ENCODE measurements at places on chromosomes 1 and 21.

DNA sequence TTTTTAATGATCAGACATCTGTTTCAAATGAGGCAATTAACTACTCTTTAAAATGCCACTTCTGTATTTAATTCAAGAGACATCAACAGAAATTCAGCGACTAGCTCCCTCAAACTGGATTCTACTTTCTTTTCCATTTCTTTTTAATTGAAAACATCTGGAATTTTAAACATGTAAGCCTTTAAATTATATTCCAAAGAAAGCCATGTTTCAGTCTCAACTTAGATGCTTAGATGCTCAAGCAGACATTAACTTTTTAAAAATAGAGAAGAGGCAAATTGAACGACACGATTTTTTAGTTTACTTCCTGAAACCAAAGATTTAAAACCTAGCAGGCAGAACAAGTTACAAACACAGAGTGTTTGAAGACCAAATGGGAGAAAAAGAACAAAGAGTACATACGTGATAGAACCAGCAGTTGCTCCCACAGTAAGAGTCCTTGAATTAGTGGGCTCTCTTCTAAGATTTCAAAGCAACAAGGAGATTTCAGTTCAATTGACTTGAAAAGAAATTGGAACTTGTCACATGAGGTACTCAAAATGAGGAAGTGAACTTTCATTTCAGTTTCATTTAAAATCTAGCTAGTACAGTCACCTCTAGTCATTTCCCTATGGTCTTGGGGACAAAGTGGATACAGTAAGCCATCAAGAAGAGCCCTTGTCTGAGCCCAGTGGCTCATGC, at the start of gene CTSS:
TSS of gene CTSS (minus strand) at position 483 of the 681 bp plus-strand sequence. CDS start 1,015 bp downstream, outside the sequence.
- H3K27ac ChIP-seq: peak within 1 kb of the TSS; percentile 84
- peaks cover 10% of the 10 kb centered on the region for H3K4me1 ChIP-seq
- no peaks in the 10 kb centered on the region for H3K36me3 ChIP-seq
- no peaks in the 10 kb centered on the region for H3K27me3 ChIP-seq
- DNase-seq: no peak
- no peak within 1 kb of the TSS for H3K4me3 ChIP-seq

GRCh38 chr1:219910716-219911115, 17.6 kb downstream of the SLC30A10 start:
- no peak overlapping the region for H3K4me3 ChIP-seq
- H3K36me3 ChIP-seq: no peaks in the 10 kb centered on the region
- H3K27me3 ChIP-seq: no peaks in the 10 kb centered on the region
- H3K4me1 ChIP-seq: no peaks in the 10 kb centered on the region

GRCh38 chr1:5478156-5478695, 514.0 kb downstream of the NPHP4 start:
- H3K4me1 ChIP-seq: no peaks in the 10 kb centered on the region
- no peak overlapping the region for H3K4me3 ChIP-seq
- DNase-seq: no peak
- H3K36me3 ChIP-seq: no peaks in the 10 kb centered on the region

GRCh38 chr21:35059742-35060141, 10.6 kb upstream of the RUNX1 start:
- H3K27ac ChIP-seq: no peak overlapping the region
- H3K27me3 ChIP-seq: no peaks in the 10 kb centered on the region
- no peaks in the 10 kb centered on the region for H3K4me1 ChIP-seq
- no peak for DNase-seq

GRCh38 chr1:180254854-180255253, 24.8 kb downstream of the LHX4 start:
- no peak overlapping the region for H3K4me3 ChIP-seq
- no peaks in the 10 kb centered on the region for H3K36me3 ChIP-seq
- no peaks in the 10 kb centered on the region for H3K4me1 ChIP-seq
- H3K27ac ChIP-seq: no peak overlapping the region

DNA sequence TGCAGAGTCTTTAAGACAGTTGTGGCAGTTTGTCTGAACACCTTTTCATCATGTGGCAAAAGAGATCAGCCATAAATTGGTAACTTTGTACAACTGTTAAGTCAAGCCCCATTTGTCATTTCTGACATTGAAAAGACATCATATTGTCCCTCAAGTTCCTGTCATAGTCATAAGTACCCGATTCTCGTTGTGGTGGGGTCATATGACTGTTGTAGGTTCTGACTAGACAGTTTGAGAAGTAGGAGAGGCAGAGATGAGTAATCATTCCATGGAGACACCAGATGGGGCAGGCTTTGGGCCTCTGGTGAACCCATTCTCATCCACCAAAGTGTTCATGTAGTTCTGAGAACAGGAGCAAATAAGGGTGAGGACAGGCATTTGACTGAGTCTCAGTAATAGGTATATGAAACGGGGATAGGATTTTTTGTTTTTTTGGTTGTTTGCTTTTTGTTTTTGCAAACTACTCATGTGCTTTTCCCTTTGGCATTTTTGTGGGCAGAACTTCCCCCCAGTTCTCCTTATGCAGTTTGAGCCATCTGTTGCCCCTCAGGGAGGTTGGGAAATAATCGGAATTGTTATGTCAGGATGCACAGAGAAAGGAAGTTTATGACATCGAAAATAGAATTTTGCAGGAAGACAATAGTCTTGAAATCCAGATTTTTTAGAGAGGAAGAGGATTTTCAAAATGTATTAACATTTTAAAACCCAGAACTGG, 86.9 kb upstream of the KCNE2 start:
- no peaks in the 10 kb centered on the region for H3K36me3 ChIP-seq
- peaks cover 5% of the 10 kb centered on the region for H3K4me1 ChIP-seq
- no peak for DNase-seq
- no peak overlapping the region for H3K4me3 ChIP-seq
- no peaks in the 10 kb centered on the region for H3K27me3 ChIP-seq

DNA sequence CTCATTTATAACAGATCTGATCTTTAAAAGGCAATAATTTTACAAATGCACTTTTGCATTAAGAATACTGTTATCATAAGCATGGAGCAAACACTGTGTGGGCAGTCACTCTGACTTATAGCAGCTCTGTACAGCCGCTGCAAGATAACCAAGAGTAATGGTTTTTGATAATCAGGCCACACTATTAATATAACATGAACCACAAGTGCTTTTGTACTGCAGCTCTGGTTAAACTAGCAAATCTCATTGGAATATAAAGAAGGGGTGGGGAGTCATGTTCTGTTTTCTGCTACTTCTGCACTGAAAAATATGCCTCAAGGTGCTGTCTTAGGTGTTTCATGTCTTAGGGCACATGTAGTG, 357.4 kb downstream of the LMO4 start:
- peaks cover 56% of the 10 kb centered on the region for H3K4me1 ChIP-seq
- peak overlapping the region; percentile 88 for H3K27ac ChIP-seq
- no peak for DNase-seq
- H3K4me3 ChIP-seq: no peak overlapping the region

GRCh38 chr21:32312976-32313375, 14.3 kb downstream of the MRAP start:
- H3K27ac ChIP-seq: no peak overlapping the region
- H3K36me3 ChIP-seq: no peaks in the 10 kb centered on the region

GRCh38 chr1:172697534-172698002, 38.7 kb downstream of the FASLG start:
- H3K27me3 ChIP-seq: no peaks in the 10 kb centered on the region
- no peaks in the 10 kb centered on the region for H3K36me3 ChIP-seq
- no peak for DNase-seq
- H3K4me3 ChIP-seq: no peak overlapping the region
- no peaks in the 10 kb centered on the region for H3K4me1 ChIP-seq

GRCh38 chr1:186849271-186849671, 20.5 kb downstream of the PLA2G4A start:
- H3K27ac ChIP-seq: peak overlapping the region; percentile 47
- peaks cover 6% of the 10 kb centered on the region for H3K4me1 ChIP-seq
- H3K27me3 ChIP-seq: no peaks in the 10 kb centered on the region
- no peaks in the 10 kb centered on the region for H3K36me3 ChIP-seq
- H3K4me3 ChIP-seq: no peak overlapping the region

DNA sequence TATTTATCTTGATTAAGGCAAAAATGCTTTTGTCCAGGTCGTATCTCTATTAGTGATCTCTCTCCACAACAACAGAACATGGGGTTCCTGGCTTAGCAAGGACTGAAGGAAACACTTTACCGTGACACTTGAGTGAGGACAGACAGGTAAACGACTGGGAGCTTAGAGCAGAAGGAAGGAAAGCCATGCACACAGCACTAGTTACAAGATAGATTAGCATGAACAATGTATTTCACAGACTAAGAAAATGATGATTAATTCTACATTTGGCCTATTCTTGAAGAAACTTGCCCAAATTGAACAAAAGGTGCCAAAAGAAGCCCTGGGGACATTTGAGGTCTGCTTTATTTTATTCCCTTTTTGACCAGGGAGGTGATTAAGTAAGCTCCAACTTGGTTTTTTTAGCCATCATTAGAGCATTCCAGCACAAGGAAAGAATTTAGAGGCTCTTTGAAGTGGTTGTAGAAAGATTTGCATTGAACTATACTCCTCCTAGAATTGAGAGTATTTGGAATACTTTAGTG, 248.5 kb downstream of the USP25 start:
- no peak overlapping the region for H3K4me3 ChIP-seq
- H3K4me1 ChIP-seq: no peaks in the 10 kb centered on the region
- H3K27ac ChIP-seq: no peak overlapping the region
- no peaks in the 10 kb centered on the region for H3K36me3 ChIP-seq
- DNase-seq: no peak

DNA sequence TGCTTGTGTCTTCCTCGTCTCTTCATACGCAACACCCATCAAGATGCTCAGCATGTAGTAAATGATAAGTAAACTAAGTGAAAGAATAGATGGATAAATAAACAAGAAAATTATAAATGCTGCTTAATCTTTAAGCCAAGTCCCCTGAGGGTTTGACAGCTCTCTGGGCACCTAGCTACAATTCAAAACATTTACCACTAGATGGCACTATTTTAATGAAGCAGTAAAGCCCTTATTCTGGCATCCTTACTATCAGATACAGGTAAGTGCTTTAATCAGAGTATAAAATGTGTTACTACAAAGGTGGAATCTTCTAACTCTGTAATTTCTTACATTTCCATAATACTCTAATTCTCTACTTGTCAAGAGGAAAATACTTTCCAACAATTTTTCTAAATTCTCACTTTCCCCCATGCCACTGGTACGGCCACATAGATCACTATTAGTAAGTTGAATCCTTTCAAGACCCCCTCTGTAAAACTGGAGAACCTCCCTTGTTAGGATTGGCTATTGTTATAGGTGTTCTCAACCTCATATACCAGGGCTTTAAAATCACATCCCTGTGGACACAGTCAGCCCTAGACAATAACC, 137.8 kb downstream of the BARHL2 start:
- H3K4me1 ChIP-seq: no peaks in the 10 kb centered on the region
- H3K4me3 ChIP-seq: no peak overlapping the region
- H3K27me3 ChIP-seq: peaks cover 11% of the 10 kb centered on the region
- peak; percentile 53 for DNase-seq

- DNase-seq: no peak
- H3K4me3 ChIP-seq: no peak overlapping the region
Observed at GRCh38 chr1:88695781-88696180, 11.7 kb downstream of the PKN2 start.

- no peak overlapping the region for H3K4me3 ChIP-seq
- no peaks in the 10 kb centered on the region for H3K27me3 ChIP-seq
- no peaks in the 10 kb centered on the region for H3K36me3 ChIP-seq
- no peak overlapping the region for H3K27ac ChIP-seq
- H3K4me1 ChIP-seq: no peaks in the 10 kb centered on the region
Observed at GRCh38 chr1:170221031-170221430, 75.3 kb downstream of the NTMT2 start.

GRCh38 chr1:244154872-244155531, 103.9 kb downstream of the ZBTB18 start:
- H3K27me3 ChIP-seq: no peaks in the 10 kb centered on the region
- H3K4me3 ChIP-seq: no peak overlapping the region
- no peak overlapping the region for H3K27ac ChIP-seq
- H3K4me1 ChIP-seq: no peaks in the 10 kb centered on the region

DNA sequence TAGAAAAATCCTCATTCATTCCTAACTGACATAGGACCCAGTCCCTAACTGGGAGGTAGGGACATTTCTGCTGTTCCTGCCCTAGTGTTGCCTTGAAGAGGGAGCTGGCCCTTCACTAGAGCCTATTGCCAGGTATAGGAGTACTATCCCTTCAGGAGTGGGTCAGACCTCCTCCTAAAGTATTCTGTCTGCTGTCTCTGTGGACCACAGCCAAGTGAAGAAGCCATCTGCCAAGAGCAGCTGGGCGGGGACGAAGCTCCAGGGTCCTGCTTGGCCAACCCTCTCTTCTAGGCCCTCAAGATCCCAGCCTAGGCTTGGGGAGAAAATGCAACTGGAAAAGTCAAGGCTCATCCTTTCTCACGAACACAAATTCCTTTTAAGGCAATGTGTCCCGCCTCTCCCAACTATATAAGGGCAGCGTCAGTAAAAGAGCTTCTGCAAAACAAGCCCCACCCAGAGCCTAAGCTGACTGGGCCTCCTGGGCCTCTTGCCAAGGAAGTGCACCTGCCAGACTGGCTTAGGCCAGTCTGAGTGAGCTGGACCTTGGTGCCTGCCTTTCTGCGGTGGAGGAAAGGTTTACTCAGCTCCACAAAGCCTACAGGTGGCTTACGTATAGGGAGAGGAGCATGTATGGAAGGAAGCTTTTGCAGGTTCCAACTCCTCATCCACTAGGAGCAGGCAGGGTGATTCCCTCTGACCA, 638 bp upstream of the TUFT1 start:
- peak; percentile 95 for DNase-seq
- H3K36me3 ChIP-seq: no peaks in the 10 kb centered on the region
- H3K4me1 ChIP-seq: peaks cover 17% of the 10 kb centered on the region

- no peaks in the 10 kb centered on the region for H3K27me3 ChIP-seq
- H3K27ac ChIP-seq: peak overlapping the region; percentile 85
- H3K4me1 ChIP-seq: peaks cover 7% of the 10 kb centered on the region
- no peak for DNase-seq
Observed at GRCh38 chr1:35029761-35030160, 2.0 kb downstream of the ZMYM6 start.

DNA sequence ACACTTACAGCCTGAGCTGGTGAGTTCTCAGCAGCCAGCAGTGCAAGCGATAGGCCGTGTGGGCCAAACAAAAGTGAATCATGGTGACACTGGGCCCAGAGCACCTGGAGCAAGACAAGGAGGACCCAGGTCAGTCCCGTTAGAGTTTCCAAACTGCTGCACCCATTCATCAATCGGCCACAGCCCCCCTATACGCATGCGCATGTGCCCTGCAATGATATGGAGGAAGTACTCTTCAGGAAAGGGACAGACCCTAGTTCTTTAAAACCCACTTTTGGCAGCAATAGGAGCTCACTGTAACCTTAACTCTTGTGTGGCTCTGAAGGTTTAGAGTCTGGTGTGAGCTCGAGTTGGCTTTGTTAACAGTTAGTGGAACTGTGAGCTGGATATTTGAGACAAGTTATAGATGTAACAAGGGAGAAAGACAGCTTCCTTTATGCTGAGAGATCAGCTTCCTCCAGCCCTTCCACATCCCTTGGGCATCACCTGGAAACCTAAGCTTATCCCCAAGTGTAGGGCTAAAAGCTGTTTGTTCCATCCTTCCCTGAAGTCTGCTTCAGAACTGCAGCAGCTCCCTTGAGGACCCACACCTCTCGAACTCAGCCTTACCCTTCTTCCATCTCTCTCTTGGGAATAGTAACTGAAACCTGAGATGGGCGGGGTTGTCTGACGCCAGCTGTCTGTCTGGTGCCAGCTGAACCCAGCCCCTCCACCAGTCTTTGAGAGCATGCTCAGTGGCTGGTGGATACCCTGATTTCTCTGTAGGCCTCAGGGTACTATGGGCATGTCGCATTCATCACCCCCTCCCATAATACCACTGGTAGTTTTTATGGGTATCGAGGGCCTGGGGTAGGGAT, 17.7 kb downstream of the NMNAT1 start:
- H3K4me1 ChIP-seq: no peaks in the 10 kb centered on the region
- H3K27ac ChIP-seq: no peak overlapping the region

All from hepatocyte (in vitro differentiated cells).